Fibroblast of skin of scalp (primary cell): ENCODE measurements at places on chromosomes 2 and 18.

DNA sequence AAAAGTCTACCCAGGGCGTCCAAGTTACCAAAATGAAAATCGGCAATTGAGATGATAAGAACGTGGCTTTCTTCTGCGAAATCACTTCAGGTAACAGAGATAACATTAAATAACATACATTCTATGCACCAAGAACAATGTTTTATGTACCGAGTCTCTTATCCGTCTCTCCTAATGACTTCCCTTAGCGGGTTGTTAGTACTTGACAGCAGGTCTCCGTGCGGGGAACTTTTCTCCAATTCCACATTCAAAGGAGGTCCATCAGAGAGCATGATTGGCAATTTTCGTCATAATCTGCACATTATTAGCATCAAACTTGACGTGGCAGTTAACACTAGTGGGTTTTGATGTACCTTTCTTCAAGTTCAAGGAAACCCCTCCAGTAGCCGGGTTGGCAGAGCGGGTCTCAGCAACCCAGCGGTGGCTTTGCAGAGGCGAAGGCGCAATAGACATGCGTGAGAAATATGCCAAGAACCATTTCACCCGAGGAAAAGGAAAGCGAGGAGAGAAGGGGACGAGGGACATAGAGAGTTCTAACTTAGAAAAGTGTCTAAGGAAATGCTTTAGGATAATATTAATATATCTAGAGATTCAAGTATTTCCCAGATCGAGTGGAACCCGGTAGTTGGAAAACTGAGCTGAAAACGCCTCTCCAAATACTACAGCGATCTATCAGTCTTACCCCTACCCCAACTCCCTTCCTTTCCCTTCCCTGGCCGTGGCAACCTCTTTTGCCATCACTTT is 5.0 kb downstream of the EVX2 start:
- DNase-seq: no peak

DNA sequence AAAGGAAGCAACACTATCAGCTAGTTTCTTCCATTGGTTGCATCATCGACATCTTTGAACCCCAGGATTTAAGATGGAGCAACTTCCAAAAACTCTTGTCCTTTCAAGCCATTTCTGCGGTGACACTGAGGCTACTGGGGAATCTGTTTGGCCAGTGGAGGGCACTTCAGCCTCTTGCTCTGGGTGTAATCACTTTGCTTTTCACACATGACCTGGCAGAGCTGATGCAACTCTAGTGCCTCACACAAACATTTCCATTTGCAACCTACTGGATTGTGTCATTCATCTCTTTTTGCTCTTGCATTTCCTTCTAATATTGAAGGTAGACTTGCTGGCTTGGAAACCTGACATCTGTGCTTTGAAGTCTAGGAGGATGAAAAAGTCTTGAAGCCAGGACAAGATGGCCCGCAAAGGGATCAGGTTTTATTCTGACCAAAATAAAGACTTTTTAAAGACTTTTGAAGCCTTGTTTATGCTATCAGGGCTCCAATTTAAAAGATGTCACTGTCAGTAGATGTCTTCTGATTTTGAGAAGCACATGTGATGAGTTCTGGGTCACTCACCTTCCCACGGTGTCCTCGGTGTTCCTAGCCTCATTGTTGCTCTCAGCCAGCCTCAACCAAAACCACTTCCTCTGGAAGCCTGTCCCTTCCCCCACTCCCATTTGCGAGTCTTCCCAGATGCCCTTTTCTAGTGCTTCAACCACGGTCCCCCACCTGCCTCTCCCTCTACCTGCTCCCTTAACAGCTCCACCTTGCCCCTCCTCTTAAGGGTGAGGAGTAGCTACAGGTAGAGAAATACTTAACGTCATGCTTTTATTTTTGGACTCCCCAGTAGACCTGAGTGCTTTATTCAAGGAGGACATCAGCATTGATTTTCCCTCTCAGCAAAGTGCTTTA is 69.7 kb upstream of the KCNE4 start:
- DNase-seq: peak; percentile 94

GRCh38 chr2:96409081-96409819 is 73.7 kb downstream of the NCAPH start:
- DNase-seq: no peak

DNA sequence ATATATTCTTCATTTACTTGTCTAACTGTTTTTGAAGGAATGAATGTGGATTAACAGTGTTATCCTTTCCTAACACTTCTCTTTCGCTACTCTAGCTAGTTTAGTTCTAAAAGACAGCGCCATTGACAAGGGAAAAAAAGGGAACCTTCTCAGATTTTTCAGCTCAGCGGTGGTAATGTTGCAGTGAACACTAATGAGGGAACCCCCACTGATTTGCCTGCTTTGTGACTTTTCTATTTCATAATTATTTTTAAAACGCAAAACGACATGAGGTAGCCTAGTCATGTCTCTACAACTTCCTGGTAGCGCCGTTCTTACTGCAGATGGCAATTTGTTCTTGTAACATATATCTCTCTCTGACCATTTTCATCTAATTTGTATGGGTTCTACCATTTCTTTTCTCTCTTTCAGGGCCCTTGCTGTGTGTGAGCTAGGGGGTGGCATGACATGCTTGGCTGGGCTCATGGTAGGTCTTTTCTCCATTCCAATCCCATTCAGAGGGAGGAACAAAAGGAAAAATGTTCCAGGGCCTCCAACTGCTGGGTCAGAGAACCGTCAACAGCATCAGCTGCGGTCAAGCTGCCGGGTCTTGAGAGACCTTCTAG is 235.5 kb upstream of the SIX3 start:
- no peak for DNase-seq
